ENCODE measurements at places on chromosomes 11 and 22.

DNA sequence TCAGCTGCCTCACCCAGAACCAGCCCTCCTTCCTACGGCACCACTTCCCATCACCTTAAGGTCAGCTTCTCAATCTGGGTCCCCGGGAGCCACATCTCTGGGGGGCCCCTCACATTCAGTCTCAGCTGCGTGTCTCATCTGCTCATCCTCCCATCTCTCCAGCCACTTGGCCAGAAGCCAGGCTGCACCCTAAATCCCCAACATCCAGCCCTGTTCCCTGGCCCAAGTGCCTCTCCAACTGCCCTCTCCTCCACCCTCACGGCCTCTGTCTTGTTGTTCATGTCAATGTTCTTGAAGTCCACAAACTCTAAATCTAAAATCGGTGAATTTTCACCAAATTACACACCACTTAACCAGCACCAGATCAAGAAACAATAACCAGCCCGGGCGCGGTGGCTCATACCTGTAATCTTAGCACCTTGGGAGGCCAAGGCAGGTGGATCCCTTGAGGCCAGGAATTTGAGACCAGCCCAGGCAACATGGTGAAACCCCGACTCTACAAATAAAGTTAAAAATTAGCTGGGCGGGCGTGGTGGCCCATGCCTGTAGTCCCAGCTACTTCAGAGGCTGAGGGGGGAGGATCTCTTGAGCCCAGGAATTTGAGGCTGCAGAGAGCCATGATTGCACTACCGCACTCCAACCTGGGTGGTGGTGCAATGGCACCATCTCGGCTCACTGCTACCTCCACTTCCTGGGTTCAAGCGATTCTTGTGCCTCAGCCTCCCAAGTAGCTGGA is 33.7 kb downstream of the A4GALT start:
- no peak for DNase-seq

DNA sequence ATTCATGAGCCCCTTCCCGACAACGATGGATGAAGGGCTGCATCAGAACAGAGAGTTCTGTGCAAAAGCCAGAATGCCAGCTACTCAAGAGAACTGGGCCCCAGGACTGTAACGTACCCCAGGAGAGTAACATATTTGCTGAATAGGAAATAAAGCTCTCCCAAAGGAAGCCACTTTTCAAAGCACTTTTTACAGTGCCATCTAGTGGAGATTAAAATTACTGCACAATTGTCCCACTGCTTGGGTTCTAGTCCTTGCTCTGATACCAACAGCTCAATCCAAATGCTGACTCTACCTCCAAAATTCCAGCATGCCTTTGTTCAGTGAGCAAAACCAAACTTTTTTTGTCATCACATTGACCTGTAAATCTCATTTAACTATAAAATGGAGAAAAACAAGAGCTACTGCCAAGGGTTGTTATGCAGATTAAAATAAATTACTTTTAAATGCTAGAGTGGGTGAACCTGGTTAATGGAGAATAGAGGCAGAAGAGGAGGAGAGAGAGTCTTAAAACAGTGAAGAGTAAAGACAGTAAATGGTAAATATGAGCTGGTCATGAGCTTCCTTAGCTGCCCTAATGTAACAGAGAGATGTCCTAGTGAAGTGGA is 87.6 kb upstream of the FSHB start:
- no peak for DNase-seq

- DNase-seq: no peak
Observed at GRCh38 chr11:104772806-104773241, 125.4 kb downstream of the CASP12 start.

DNA sequence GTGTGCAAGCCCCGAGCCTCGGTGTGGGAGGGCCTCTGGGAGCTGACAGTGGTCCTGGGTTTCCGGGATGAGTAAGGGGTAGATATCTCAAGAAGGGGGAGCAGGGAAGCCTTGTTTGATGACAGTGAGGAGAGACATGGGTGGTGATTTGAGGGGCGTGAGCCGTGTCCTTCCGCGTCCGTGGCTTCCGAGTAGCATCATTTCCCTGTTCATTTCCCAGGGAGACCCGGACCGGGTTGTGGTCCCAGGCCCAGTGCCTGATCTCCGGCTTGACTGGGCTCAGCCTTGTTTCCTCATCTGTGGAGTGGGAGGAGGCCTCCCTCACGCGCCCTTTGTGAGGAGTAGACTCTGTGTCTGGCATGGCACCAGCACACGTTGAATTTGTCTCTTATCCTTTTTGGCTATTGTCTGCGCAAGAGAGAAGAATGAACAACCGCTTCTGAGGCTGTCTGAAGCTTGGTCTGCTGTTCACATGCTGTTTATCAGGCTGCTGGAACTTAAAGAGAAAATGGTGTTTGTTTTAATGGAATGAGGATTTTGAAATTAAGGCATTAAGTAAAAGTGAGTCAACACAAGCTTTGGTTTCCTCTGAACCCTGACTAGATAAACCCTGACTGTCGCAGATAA is 348.5 kb downstream of the TBC1D22A start:
- no peak for DNase-seq

DNA sequence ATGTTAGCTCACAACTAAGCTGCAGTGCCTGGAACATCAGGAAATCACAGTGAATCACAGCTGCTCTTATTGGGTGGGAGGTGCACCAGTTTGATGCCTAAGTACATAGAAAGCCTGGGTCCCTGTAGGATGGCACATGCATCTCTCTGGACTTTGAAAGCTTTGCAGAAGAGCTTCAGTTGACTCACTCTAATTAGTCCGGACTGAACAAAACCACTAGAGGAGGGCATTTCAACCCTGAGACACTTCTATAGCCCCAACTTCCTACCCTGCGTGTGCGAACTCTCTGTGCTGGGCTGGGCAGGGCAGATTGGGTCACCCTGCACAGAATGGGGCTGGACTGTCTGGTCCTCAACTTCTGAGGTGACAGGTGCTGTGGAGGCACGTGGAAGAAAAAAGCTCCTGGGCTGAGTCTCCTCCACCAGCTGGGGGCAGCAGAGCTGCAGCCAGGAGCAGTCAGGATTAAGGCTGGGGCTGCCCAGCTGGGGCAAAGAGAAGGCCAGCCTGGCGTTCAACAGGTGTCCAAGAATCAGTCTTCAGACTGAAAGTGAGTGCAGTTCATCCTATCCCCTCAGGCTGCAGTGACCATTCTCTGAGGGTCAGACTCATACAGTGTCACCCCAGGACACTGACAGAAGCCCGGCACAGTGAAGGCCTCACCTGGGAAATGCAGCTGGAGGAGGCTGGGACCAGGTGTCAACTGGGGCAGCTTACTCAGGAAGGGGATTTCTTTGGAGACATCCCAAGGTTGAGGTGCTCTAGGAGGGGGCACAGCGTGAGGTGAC is 22.1 kb downstream of the GGTLC2 start:
- no peak for DNase-seq

GRCh38 chr22:32992821-32993220 is 65.4 kb downstream of the SYN3 start:
- no peak for DNase-seq

DNA sequence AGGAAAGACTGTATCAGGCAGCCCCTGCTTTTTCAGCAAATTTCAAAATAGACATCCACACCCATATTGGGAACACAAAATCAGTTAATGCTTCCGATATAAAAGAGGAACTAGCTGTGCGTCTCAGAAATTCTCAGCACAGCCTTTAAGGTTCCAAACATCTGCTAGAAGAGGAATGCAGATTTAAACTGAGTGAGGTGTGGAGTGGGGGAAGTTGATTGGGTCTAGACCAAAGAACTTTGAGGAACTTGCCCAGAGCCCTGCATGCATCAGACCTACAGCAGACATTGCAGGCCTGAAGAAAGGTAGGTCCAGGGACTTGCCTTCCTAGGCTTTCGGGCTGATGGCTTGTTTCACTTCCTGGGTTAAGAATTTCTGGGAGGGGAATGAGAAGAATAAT is at the start of gene MS4A4A:
Gene MS4A4A, plus strand, starts transcription at position 255 of the 400 bp plus-strand sequence. Its CDS starts 10 bp downstream, at position 265.
- no peak for DNase-seq

DNA sequence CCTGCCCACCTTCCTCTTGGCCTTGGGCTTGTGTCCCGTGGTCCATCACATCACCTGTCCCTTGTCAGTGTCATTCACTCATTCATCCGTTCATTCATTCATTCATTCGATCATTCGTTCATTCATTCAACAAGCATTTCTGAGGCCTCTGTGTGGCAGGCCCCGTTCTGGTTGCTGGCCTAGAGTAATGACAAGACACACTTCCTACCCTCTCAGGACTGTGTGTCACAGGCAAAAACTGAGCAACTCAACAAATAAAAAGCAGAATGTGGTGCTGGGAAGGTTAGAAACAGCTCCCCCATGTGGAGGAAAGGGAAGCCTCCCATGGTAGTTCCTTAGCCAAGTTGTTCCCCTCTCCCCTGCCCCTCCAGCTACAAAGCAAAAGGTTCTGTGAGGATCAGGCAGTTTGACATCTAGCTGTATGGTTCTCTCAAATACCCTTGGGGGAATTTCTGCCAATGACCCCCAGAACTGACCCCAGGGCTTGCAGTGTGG is 1.6 kb upstream of the OMP start:
- DNase-seq: no peak

- no peak for DNase-seq
Observed at GRCh38 chr22:48345631-48346030, 1482.0 kb downstream of the BRD1 start.

DNA sequence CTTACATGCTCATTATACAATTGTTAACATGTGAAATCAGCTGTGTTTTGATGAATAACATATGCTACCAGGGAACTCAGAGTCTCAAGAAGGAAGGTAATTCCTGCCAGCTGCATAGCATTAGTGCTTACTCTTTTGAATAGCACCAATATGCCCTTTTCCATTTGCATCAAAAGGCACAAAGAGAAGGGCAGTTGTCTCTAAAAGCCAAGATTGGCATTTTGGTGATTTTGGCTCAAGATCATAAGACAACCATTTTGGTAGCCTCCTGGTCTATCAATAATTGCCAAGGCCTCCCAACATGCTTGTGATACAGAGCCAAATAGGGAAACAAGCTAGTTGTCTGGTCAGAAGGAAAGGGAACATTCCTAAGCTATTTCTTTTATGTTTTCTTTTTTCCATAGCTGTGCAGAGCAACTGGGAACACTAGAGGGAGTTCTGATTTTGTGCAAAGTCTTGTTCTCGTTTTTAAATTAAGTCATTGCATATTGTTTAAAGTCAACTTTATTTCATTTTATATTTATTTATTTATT is 416.7 kb upstream of the CHORDC1 start:
- DNase-seq: no peak

GRCh38 chr22:18997925-18998315 is 61.8 kb upstream of the PRODH start:
- no peak for DNase-seq

DNA sequence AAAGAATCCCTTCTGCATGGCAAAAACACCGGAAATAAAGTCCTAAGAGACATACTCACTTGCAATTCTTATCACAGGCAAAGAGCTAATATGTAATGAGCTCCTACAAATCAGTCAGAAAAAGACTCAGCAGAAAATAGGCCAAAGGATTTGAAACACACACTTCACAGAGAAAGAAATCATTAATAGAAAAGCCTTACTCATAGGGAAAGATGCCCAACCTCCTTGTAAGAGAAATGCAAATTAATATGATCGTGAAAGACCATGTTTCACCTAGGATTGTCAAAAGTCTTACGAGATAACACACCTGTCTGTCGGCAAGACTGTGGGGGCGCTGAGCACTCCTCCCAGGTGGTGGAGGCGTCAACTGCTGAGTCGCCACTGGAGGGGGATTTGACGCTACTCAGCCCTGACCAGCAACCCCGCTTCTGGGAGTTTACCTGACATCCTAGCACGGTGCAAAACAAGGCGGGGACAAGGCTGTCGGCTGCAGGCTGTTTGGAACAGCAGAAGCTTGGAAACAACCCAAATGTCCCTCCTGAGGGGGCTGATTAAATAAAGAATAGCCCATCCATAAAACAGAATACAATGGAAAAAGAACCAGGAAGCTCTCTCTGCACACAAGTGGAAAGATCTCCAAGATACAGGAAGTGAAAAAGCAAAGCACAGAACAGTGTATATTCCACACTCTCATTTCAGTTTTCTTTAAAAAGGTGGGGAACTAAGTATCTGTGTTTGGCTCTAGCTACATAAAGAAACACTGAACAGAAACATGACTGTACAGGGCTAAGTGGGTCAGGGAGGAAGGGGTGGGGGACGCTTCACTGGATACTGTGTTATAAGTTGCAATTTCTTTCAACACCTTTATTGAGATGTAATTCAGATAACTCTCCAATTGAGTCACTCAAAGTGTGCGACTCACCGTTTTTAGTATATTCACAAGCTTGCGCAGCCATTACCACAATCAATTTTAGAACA is 11.5 kb downstream of the CSNK1E start:
- no peak for DNase-seq

DNA sequence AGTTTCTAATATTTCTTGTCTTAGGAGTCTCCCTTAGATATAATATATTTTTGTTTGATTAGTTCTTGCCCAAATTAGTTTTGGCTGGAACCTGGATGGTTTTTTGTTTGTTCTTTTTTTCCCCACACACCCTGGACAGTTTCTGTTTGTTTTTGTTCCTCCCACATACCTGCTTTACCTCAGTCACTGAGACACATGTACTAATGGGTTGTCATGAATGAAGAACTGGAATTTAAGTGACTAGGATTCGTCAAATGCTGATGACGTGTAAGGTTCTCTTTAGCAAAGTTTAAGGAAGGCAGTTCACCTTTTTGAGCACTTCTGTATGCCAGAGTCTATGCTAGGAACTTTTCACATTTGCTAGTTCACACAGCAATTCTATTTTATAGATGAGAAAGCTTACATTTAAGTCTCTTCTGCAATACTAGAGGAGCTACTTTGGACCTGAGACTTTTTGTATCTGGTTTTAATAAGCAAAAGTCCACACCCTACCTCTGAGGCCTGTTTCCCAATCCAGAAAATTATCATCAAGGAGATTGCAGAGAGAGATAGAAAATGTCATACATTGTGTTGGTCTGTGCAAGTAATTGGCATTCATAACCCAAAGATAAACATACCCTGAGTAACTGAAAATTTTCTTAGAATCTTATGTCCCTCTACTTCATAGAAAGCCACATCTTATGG is 86.7 kb upstream of the RAB1B start:
- DNase-seq: no peak

- no peak for DNase-seq
Observed at GRCh38 chr11:76678321-76678720, 7.8 kb upstream of the LRRC32 start.

DNA sequence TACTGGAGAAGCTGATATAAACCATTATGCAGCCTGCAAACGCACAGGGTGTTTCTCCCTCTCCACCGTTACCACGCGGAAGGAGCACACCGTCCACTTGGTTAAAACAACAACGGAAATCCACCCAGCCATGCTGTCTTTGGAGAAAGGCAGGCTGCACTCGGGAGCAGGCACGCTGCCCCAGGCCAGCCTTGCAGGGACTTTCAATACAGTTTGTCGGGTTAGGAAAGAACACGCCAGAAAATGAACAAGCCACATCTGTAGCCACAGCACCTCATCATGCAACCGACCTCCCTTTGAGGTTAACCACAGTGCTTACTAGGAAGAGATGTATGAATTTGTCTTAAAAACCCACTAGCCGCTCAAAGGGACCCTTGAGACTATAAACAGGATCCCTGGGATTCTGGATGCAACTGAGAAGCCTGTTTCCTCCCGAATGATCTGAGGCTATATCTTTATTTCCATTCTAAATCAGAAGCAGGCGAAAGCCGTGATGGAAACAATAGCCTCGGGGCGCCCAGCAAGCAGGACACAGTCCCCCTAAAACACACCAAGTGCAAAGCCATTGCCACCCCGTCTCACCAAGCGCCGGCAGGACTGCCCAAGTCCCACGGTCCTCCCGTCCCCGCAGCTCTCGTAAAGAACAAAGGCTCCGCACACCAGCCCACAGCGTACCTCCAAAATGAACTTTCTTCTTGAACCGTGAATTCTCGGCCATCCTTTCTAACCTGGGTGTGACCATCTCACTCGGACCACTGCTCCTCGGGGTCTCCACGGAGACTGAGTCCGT is 318.9 kb downstream of the CTTN start:
- no peak for DNase-seq

Data from tibial nerve (tissue), 4 donors.